Tongue (tissue), 3 donors: ENCODE measurements at places on chromosomes 3 and 15.

DNA sequence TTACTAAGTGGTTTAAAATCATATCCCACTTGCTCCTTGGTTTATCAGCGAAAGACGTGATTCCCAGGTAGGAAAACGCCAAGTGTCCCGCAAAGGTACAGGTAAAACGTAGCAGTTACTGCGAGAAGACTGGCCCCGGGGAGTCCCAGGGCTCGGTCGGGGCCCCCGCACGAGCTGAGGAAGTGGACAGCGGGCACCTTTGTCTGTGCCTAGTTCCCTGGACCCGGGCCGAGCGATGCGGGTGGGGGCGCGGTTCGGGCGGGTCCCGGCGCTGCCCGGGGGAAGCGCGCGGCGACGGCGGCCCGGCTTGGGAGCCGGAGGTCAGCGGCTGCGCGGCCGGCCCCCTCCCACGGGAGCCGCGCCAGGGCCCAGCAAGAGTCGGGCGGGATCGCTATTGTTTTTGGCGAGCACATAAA, 864 bp upstream of the NEO1 start:
- no peak for DNase-seq

DNA sequence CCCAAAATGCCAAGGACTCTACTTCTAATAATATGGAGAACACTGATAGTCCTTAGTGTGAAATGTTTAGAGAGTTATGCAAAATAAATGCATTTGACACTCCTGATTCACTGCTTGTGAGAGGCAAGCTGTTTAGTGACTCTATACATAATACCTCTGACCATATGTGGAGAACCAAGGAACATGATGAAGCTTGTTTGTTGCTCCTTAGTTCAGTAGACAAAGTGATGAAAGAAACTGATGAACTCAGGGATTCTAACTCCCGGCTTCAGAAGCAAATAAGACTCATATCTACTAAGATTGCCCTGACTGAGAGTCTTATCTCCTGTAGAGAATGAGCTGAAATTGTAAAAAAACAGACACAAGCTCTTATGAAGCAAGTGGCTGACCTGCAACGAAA, 41.3 kb downstream of the PEX5L start:
- no peak for DNase-seq

GRCh38 chr3:197431346-197431910, 124.3 kb downstream of the BDH1 start:
- DNase-seq, result no peak

- DNase-seq, result no peak
Measured at GRCh38 chr15:26015516-26016075, 152.5 kb upstream of the ATP10A start.

DNA sequence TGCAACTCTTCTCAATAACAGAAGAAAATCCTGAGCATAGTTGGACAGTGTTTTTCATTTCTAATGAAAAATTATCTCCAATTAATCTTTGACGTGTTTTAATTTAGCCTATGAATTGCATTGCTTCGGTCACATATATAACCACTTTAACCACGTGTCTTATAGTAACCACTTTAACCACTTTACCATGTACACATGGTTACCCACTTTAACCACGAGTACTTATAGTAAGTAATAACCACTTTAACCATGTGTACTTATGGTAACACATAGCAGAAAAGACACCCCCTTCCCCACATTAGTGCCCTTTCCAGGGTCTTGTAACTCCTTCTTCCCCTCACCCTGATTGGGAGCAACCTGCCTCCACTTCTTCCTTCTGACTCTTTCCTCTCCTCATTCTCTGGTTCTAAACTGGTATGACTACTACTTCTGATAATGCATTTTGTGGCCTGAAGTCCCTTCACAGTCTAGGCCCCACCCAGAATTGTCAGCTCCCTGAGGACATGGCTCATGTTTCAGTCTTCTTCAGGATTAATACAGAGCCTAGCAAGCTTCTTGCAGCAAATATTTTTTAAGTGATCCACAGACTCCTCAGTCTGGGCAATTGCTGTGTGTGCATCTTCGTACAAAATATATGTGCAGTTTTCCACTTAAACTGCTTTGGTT, 25.0 kb downstream of the SLC7A14 start:
- DNase-seq, result no peak

DNA sequence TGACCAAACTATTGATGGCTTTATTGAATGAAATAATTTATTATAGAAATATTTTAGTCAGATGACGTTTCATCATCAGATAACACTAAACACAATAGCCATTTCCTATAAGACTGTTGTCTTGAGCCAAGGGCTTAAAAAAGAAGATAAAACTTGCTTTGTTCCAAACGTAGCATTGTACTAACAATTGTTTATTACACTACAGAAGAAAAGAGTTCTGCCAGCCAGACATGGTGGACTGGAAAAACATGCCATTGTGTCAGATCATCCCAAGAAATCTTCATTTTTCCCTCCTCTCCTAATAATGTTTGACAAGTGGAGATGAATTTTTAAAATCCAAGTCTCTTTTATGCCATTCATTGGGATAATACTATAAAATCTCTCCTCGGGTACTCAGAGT, 203.3 kb downstream of the CDIN1 start:
- no peak for DNase-seq
